Activated T-cell treated with anti-CD3 and anti-CD28 coated beads, Interleukin-2, amount 50 U/mL, for 72 hours (primary cell): ENCODE measurements at places on chromosomes 4 and X.

- H3K27me3 ChIP-seq, result peaks cover 7% of the 10 kb centered on the region
- DNase-seq, result no peak
- no peak overlapping the region for H3K27ac ChIP-seq
- no peaks in the 10 kb centered on the region for H3K36me3 ChIP-seq
- H3K4me1 ChIP-seq, result peaks cover 8% of the 10 kb centered on the region
- H3K4me3 ChIP-seq, result no peak overlapping the region
These were observed 156.3 kb downstream of the BTC start for GRCh38 chr4:74638001-74638400.

DNA sequence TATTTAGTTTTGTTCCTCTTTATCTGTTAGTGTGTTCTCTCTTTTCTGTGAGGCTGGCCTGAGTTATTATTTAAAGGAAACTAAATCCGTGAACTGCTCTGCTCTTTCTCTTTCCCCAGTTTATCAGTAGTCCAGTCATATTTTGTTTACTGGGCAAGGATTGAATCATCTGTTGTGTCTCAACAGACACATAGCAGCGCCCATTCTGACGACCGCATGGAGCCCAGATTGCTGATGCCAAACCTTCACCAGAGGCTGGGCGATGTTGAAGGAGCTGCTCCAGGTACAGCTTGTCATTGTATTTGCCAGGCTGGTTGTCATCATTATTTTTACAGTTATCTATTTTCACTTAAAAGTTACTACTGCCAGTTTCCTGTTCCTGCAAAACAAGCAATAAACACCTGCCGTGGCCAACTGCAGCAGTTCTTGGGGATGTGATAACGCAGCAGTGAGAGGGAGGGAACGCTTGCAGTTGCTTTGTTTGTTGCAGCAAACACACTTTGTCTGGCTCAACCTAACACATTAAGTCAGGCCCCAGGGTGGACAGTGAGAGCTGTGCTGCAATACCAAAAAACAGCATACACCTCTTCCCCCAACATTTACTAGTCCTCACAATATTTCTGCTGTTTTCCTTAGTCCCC, 10.1 kb downstream of the REELD1 start:
- no peaks in the 10 kb centered on the region for H3K4me1 ChIP-seq
- no peaks in the 10 kb centered on the region for H3K36me3 ChIP-seq
- no peak overlapping the region for H3K27ac ChIP-seq
- DNase-seq, result no peak
- no peaks in the 10 kb centered on the region for H3K27me3 ChIP-seq

DNA sequence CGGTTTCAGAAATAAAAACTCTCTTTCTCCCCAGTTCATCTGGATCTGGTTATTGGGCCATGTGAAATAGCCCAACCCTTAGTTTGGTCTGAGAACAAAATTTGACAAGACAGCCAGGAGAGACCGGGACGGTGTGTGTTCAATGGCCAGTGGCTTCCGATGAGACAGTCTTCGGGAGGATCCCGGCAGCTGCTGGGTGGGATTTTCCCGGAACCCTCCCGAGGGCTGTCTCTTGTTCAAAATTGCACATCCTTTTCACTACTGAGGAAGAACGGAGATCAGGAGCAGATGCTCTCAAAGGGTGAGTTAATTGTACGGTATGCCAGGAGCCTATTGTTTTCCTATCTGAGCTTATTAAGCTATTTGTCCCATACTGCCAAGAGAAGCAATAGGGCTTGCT, 166.5 kb downstream of the PRR32 start:
- H3K4me3 ChIP-seq, result no peak overlapping the region
- H3K27me3 ChIP-seq, result no peaks in the 10 kb centered on the region
- no peaks in the 10 kb centered on the region for H3K36me3 ChIP-seq
- H3K27ac ChIP-seq, result no peak overlapping the region

- H3K27me3 ChIP-seq, result peaks cover 12% of the 10 kb centered on the region
- no peaks in the 10 kb centered on the region for H3K36me3 ChIP-seq
- H3K4me3 ChIP-seq, result no peak overlapping the region
- no peak for DNase-seq
- H3K4me1 ChIP-seq, result no peaks in the 10 kb centered on the region
These were observed 9.7 kb upstream of the HTRA3 start for GRCh38 chr4:8259743-8260430.

DNA sequence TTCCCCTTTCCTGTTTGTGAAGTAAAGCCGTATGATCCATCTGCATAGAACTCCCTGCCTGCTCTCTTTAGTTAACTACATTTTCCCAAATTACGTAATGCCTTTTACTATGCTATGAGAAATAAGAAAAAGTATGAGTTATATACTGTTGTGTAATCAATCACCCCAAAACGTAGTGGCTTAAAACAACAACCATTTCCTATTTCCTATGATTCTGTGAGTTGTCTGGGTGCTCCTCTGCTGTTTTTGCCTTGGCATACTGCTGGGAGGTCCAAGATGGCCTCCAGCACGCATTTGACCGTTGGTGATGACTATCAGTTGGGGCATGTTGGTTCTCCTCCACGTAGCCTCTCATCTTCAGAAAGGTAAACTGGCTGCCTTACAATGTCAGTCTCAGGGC, 39.8 kb downstream of the BBS12 start:
- H3K4me1 ChIP-seq, result peaks cover 5% of the 10 kb centered on the region
- H3K27me3 ChIP-seq, result peaks cover 15% of the 10 kb centered on the region
- H3K4me3 ChIP-seq, result no peak overlapping the region
- no peak for DNase-seq

DNA sequence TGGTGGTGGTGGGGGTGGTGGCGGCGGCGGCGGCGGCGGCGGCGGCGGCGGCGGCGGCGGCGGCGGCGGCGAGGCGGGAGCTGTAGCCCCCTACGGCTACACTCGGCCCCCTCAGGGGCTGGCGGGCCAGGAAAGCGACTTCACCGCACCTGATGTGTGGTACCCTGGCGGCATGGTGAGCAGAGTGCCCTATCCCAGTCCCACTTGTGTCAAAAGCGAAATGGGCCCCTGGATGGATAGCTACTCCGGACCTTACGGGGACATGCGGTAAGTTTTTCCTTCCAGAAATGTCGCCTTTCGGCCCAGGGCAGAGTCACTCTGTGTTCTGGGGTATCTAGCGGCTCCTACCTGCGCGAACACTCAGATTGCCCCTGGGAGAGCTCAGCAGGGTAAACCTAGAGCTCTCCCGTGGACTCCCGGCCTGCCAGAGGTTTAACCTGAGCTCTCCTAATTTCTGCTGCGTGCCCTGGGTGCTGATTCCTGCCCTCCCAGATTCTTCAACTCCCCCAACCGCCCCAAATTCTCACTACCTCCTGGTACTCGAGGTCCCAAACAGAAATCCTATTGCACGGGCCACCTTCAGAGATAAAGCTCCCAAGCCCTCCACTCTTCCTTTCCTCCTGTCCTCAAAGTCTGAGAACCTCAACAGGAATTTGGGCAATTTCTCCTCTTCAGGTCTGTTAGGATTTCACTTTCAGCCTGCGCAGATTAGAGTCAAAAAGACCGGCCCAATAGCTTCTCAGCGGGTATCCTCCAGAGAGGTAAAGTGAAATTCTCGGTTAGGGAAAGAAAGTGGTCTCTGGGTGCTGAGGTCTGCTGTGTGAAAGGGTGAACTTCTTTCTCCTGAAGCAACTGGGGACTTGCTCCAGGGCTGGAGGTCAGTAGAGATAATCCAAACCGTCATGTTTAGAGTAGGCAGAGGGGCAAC, 2.9 kb downstream of the AR start:
- peaks cover 54% of the 10 kb centered on the region for H3K27me3 ChIP-seq
- DNase-seq, result no peak
- peaks cover 1% of the 10 kb centered on the region for H3K36me3 ChIP-seq
- H3K4me1 ChIP-seq, result peaks cover 5% of the 10 kb centered on the region
- peak overlapping the region; percentile 64 for H3K4me3 ChIP-seq
- H3K27ac ChIP-seq, result no peak overlapping the region

- DNase-seq, result no peak
- H3K27ac ChIP-seq, result no peak overlapping the region
- H3K36me3 ChIP-seq, result no peaks in the 10 kb centered on the region
- H3K27me3 ChIP-seq, result peaks cover 6% of the 10 kb centered on the region
- H3K4me3 ChIP-seq, result no peak overlapping the region
These were observed 62.9 kb upstream of the TXK start for GRCh38 chr4:48196758-48197504.

DNA sequence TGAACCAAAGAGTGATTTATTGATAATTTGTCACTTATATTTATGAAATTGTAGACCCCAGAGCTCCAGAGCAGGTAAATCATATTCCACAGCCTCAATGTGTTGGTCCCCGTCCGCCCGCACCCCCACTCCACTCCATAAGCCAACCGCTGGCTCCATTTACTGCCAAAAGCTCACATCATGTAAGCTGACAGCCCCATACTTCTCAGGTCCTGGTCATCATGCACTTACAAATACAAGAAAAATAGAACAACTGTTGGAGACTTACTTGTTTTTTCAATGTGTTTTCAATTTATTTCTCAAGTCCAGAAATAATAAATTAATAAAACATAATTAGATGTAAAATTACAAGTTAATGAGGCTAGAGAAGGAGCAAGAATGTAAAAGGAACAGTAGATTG, 235.7 kb upstream of the HAND2 start:
- no peak overlapping the region for H3K27ac ChIP-seq
- H3K4me3 ChIP-seq, result no peak overlapping the region
- DNase-seq, result no peak
- no peaks in the 10 kb centered on the region for H3K36me3 ChIP-seq
- H3K27me3 ChIP-seq, result peaks cover 5% of the 10 kb centered on the region

- no peaks in the 10 kb centered on the region for H3K36me3 ChIP-seq
- peaks cover 39% of the 10 kb centered on the region for H3K4me1 ChIP-seq
- peak overlapping the region; percentile 63 for H3K27ac ChIP-seq
- H3K4me3 ChIP-seq, result no peak overlapping the region
- DNase-seq, result no peak
These were observed 91.1 kb downstream of the PPP3CA start for GRCh38 chr4:101256222-101256621.

DNA sequence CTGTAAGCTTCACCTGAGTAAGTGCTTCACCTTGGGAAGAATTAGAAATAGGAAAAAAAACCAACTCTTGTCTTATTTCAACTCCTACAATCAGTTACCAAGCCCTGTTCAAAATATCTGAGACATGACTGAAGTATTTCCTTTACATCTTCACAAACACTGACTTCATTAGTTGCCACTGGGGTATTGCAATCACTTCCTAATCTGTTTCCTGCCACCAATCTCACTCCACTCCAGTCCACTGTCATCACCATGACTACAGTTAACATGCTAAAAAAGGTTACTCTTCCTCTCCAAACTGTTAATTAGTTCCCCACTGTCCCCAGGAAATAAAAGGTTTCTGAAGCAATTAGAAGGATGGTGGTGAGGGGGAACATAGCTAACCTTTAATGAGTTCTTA, 3.3 kb upstream of the SUPT20HL1 start:
- peaks cover 9% of the 10 kb centered on the region for H3K27me3 ChIP-seq
- no peaks in the 10 kb centered on the region for H3K36me3 ChIP-seq
- DNase-seq, result no peak
- H3K4me3 ChIP-seq, result no peak overlapping the region
- no peak overlapping the region for H3K27ac ChIP-seq
- no peaks in the 10 kb centered on the region for H3K4me1 ChIP-seq

- H3K4me1 ChIP-seq, result no peaks in the 10 kb centered on the region
- H3K27ac ChIP-seq, result no peak overlapping the region
- no peak for DNase-seq
- no peaks in the 10 kb centered on the region for H3K36me3 ChIP-seq
These were observed 97.9 kb downstream of the BANK1 start for GRCh38 chr4:101888472-101888871.
